ENCODE measurements at places on chromosomes 5 and 9.

DNA sequence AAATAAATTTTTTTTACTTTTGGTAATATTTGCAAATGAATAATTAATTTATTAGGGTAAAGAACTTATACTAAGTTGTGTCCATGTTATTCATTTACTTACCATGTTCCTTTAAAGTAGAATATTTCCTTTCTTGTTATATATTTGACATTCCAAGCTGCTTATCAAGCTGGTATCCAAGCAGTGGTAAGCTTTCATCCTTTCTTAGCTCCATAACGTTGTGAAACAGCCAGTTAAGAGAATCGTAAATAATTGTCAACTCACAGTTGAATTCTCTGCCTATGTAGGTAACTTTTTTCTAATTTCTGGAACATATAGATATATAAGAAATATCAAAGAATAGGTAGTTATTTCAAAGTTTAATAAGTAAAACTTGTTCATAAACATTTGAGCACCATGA lies 36.4 kb downstream of the SLC30A5 start:
- no peak for DNase-seq

GRCh38 chr9:87500491-87501270 lies 3.0 kb downstream of the DAPK1 start:
- DNase-seq: no peak

- no peak for DNase-seq
Observed at GRCh38 chr5:36528588-36528987, 77.8 kb upstream of the SLC1A3 start.

DNA sequence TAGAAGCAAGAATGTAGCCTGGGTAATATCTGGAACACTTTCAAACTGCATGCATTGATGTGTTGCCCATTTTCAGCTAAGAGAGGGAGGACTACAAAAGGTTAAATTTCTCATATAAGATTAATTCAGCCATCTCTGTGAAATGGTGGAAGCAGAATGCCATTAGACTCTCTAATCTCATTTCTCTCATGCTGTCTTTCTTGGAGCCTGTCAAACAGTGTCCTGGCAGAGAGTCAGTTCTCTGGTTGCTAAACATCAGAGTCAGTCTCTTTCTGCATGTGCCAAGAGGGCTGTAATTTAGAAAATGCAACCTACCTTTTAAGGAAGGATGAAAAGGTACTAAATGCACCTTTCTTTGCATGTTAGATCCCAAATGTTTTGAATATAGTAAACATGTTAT lies 910 bp upstream of the GARNL3 start:
- no peak for DNase-seq

GRCh38 chr9:81397481-81398381 lies 291.6 kb downstream of the TLE1 start:
- no peak for DNase-seq

DNA sequence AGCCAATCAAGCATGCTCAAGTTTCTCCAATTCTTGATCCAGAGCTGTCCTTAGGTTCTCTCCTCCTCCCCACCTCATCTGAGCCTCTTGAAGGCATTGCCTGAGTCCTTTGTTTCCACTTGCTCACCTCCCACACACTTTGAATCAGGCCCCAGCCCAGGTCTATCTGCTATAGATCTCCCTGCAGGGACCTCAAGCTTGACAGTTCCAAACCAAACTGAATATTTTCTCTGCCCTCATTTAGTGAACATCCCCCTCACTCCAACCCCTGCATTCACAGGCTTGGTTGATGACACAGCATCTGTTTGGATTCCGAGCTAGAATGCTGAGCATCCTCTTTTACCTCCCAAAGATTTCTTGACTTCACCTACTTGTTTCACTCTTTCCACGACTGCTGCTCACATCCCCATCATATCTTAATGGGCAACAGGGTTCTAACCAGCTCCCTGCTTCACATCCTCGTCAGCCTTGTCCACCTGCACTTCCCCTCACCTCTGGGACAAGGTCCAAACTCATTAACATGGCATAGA lies 474.5 kb downstream of the ZSWIM6 start:
- DNase-seq: no peak

DNA sequence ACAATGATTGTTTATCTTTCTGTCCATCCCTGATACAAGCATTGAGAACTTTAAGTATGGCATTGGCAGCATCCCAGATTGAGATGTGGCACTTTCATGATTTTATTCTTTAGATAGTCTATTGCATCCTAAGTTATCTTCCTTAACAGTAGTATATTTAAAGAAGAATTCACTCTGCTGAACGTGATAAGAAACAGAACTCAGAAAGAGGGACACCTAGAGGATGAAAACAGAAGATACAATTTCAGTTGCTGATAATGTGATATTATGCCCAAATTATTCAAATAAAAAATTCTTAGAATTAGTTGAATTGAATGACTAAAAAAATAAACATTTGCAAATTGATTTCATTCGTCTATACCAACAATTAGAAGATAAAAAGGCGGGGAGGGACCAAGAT lies 218.1 kb upstream of the DMRTA1 start:
- no peak for DNase-seq

- DNase-seq: no peak
Observed at GRCh38 chr9:26292943-26293342, 599.7 kb downstream of the CAAP1 start.

- no peak for DNase-seq
Observed at GRCh38 chr9:130556396-130557076, 22.8 kb upstream of the FUBP3 start.

GRCh38 chr9:25773805-25774204 lies 95.6 kb upstream of the TUSC1 start:
- no peak for DNase-seq

GRCh38 chr5:100496296-100496695 lies 38.9 kb upstream of the FAM174A start:
- peak; percentile 42 for DNase-seq

DNA sequence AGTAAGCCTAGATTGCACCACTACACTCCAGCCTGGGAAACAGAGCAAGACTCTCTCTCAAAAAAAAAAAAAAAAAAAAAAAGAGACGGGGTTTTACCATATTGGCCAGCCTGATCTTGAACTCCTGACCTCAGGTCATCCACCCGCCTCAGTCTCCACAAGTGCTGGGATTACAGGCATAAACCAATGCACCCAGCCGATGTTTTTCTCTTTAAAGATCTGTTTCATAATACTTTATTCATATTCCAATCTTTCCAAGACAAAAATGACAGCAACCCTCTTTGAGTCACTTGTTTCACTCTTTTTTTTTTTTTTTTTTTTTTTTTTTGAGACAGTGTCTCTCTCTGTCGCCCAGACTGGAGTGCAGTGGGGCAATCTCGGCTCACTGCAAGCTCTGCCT lies 13.6 kb upstream of the LMNB1 start:
- no peak for DNase-seq

All from NCI-H2029 treated with DMSO at 0.1 percent for 48 hours (cell line).